ENCODE measurements at places on chromosomes 4 and X.

- DNase-seq, result no peak
- no peak overlapping the region for H3K4me3 ChIP-seq
- H3K27ac ChIP-seq, result no peak overlapping the region
- no peaks in the 10 kb centered on the region for H3K4me1 ChIP-seq
Measured at GRCh38 chr4:161949946-161950725, 213.7 kb downstream of the FSTL5 start.

- H3K27ac ChIP-seq, result no peak overlapping the region
- DNase-seq, result no peak
- H3K36me3 ChIP-seq, result no peaks in the 10 kb centered on the region
- H3K27me3 ChIP-seq, result no peaks in the 10 kb centered on the region
- no peaks in the 10 kb centered on the region for H3K4me1 ChIP-seq
Measured at GRCh38 chrX:17160975-17161374, 214.0 kb upstream of the NHS start.

GRCh38 chr4:183333202-183333601, 11.0 kb upstream of the CLDN24 start:
- H3K4me3 ChIP-seq, result no peak overlapping the region
- no peak for DNase-seq
- no peak overlapping the region for H3K27ac ChIP-seq
- peaks cover 16% of the 10 kb centered on the region for H3K27me3 ChIP-seq
- peaks cover 9% of the 10 kb centered on the region for H3K4me1 ChIP-seq
- peaks cover 6% of the 10 kb centered on the region for H3K36me3 ChIP-seq

DNA sequence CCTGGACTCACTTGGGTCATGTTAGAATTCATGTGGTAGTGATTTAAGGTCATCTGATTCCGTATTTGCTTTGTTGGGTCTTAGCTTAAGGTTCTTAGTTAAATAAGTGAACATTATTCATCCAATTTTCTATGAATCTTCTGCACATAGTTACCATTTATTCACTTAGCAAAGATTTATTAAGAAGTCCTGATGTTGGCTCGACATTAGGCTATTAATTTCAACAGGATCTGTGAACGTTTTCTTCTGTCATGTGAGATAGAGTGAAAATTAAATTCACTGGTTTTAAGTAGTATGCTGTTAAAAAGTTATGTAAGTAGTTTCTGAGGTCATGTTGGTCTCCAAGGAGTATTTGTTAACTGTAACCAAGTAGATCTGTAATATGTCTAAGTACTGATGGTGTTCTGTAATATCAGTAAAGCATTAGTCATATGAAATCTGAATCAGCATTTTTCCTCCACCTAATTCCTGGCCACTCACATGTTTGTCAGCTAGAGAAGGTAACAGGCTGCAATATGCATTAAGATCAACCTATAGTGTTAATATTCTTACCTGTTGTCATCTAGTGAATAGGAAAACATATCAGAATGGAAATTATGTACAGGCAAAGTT, 155.6 kb downstream of the PCDH7 start:
- no peaks in the 10 kb centered on the region for H3K27me3 ChIP-seq
- H3K27ac ChIP-seq, result no peak overlapping the region
- no peak for DNase-seq
- no peaks in the 10 kb centered on the region for H3K4me1 ChIP-seq
- no peak overlapping the region for H3K4me3 ChIP-seq

- no peak overlapping the region for H3K4me3 ChIP-seq
- no peaks in the 10 kb centered on the region for H3K27me3 ChIP-seq
- H3K27ac ChIP-seq, result no peak overlapping the region
Measured at GRCh38 chr4:52200339-52200725, 149.2 kb downstream of the SPATA18 start.

DNA sequence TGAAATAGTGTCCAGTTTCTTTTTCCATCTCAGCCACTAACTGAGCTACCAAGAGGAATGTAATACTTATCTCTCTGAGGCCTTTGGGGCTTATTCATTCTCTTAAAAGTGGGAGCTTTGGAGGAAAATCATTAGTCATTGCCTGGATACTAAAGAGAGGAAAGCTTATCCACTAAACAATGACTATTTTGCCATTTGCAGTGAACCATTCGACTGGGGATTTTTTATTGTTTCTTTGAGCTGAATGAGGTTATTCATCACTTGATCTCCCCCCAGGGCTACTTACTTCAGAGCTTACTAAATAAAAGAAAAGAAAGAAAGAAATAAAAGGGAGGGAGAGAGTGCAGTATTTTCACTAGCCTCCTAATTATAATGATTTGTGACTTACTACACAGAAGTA, 1329.5 kb upstream of the TENM3 start:
- no peaks in the 10 kb centered on the region for H3K36me3 ChIP-seq
- no peak for DNase-seq
- no peaks in the 10 kb centered on the region for H3K27me3 ChIP-seq
- H3K4me3 ChIP-seq, result no peak overlapping the region
- no peak overlapping the region for H3K27ac ChIP-seq

DNA sequence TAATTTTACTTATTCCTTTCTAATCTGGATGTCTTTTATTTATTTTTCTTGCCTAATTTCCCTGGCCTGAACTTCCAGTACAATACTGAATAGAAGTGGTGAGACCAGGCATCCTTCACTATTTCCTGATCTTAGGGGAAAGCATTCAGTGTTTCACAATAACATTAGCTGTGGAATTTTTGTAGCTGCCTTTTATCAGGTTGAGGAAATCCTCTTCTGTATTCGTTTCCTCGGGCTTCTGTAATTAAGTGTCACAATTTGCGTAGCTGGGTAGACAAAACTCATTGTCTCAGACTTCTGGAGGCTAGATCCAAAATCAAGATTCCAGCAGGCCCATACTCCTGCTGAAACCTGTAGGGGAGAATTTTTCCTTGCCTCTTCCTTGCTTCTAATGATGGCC, 598.4 kb upstream of the FTHL17 start:
- no peak for DNase-seq
- H3K4me1 ChIP-seq, result no peaks in the 10 kb centered on the region
- no peaks in the 10 kb centered on the region for H3K36me3 ChIP-seq
- H3K4me3 ChIP-seq, result no peak overlapping the region
- H3K27me3 ChIP-seq, result no peaks in the 10 kb centered on the region
- H3K27ac ChIP-seq, result no peak overlapping the region

DNA sequence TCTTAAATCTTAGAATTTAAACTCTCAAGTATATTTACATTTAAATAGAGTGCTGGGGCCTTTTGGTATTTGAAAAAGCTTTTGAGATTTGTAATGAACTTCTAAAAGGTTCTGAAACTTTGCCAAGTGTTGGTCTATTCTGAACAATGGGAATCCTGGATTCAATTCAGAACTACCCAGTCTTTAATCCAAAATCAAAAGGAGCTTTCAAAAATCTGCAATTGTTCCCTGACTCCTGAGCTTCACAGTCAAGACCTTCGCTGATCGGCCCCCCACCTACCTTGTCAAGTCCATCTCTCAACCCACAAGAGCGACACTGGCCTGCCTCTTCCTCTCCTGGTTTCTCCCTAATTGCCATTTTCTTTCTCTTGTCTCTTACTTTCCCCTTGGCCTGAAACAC, 666.1 kb upstream of the BOD1L1 start:
- H3K4me1 ChIP-seq, result no peaks in the 10 kb centered on the region
- no peak for DNase-seq
- no peak overlapping the region for H3K27ac ChIP-seq
- H3K36me3 ChIP-seq, result no peaks in the 10 kb centered on the region

GRCh38 chr4:6674500-6675149, 19.1 kb upstream of the S100P start:
- H3K4me1 ChIP-seq, result peaks cover 42% of the 10 kb centered on the region
- DNase-seq, result no peak
- peaks cover 9% of the 10 kb centered on the region for H3K36me3 ChIP-seq

GRCh38 chrX:54891573-54891972, 29.1 kb upstream of the TRO start:
- no peak overlapping the region for H3K27ac ChIP-seq
- H3K36me3 ChIP-seq, result peaks cover 2% of the 10 kb centered on the region
- no peak for DNase-seq
- peaks cover 17% of the 10 kb centered on the region for H3K27me3 ChIP-seq

DNA sequence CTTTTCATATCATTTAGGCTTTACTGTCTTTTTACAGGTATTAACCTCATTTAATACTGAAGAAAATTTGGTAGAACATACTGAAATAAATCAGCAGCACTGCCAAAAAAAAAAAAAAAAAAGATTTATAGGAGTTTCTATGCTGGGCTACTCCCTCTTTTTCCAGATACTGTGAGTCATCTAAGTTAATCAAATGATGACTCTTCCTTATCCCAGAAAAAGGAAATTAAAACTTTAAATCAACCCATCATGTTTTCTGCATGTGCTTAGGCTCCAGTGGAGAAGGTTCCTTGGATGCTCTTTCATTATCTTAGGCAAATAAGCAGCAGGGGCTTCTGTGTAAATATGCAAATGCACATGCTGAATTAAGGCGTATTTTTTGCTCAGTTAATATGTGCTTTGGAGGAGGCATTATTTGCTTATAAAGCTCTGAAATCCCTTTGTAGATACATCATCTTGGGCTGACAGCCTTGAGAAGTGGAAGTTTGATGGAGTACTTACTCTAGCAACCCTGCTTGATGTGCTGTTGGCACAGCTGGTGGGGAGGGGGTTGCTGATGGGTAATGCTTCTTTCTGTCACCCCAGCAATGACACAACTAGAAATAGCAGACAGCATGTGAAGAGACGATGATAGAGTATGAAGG, 136.1 kb downstream of the C4orf33 start:
- no peaks in the 10 kb centered on the region for H3K4me1 ChIP-seq
- no peak overlapping the region for H3K27ac ChIP-seq
- DNase-seq, result no peak

- H3K27ac ChIP-seq, result no peak overlapping the region
- H3K36me3 ChIP-seq, result no peaks in the 10 kb centered on the region
- H3K27me3 ChIP-seq, result no peaks in the 10 kb centered on the region
- H3K4me3 ChIP-seq, result no peak overlapping the region
Measured at GRCh38 chrX:11789809-11790208, 31.8 kb downstream of the MSL3 start.

DNA sequence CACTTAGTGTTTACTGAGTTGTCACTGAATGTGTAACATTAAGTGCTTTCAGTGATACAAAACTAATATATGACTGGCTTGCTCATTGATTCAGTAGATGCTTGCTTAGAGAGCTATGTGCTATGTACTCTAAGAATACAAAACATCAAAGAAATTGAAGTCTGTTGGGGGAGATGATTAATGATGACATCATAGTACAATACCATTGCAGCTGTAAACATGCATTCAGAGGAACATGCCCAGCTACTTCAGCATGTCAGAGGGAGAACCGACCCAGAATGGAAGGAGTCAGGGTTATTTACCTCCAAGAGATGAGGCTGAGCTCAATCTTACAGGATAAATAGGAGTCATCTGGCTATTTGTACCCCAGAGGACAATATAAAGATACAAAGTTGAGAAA, 290.8 kb downstream of the TENM3 start:
- H3K36me3 ChIP-seq, result no peaks in the 10 kb centered on the region
- H3K4me3 ChIP-seq, result no peak overlapping the region
- H3K27me3 ChIP-seq, result peaks cover 21% of the 10 kb centered on the region
- peaks cover 2% of the 10 kb centered on the region for H3K4me1 ChIP-seq

DNA sequence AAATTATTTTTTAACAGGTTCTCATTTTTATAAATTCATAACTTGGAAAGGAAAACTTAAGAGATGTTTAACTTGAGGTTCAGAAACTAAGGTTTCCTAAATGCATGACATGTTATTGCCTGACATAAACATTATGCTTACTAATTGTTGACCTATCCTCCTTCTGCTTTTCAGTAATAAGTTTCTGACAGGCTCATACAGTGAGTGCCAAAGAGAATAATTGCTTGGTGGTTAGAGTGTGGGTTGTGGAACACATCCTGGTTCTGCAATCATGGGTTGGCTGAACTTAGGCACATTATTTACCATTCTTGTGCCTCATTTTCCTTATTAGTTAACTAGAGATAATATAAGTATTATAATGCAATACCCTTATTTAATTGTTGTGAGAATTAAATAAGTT, 56.5 kb downstream of the BMPR1B start:
- H3K4me1 ChIP-seq, result no peaks in the 10 kb centered on the region
- DNase-seq, result no peak
- peaks cover 7% of the 10 kb centered on the region for H3K27me3 ChIP-seq
- no peaks in the 10 kb centered on the region for H3K36me3 ChIP-seq
- no peak overlapping the region for H3K27ac ChIP-seq

- H3K4me1 ChIP-seq, result peaks cover 26% of the 10 kb centered on the region
- H3K4me3 ChIP-seq, result peak overlapping the region; percentile 89
- H3K27ac ChIP-seq, result peak overlapping the region; percentile 89
Measured at GRCh38 chrX:130091980-130092522, 18.2 kb downstream of the ELF4 start.
